Foreskin keratinocyte (primary cell): ENCODE measurements at places on chromosomes 5 and 9.
A peak's percentile ranks its signal among the peaks of the same experiment; 100 is the strongest.

DNA sequence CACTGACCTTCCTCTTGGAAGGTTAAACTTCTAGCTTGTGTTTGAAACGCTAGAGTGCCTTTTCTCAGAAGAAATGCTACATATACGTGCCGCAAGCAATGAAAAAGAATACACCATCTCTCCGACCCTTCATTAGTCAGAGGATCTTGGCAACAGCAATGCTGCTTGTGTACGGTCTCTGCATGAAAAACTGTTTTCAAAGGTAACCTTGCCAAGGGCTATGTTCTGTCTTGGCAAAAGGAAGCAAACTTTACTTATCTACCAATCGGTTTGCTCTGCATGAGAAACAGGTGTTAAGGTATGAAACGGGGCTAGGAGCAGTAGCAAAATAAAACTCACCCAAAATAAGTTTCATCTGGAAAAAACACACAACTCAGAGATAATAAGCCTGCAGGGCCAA, 297.8 kb downstream of the FBXL17 start:
- peak; percentile 5 for DNase-seq

DNA sequence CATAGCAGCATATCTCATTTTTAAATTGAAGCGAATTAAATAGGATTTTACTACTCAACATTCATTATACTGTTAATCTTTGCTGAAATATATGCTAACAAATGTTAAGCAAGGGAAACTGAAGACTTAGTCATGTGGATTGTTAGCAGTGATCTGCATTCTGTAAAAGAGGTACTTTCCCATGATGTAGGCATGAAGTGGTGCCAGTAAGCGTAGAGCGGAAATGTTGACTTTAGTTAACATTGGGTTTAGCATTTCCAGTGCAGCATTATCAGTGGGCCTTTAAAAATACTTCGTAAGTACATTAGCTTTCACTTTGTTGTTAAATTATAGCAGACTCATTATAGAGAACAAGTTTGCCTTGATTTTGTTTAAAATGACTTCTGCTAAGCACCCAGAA, 130.3 kb downstream of the CDC42SE2 start:
- DNase-seq: no peak

- DNase-seq: no peak
These were observed 44.2 kb upstream of the TENT2 start for GRCh38 chr5:79567926-79568549.

GRCh38 chr5:137405393-137405792, 93.7 kb downstream of the SPOCK1 start:
- DNase-seq: no peak

- DNase-seq: no peak
These were observed 18.6 kb upstream of the AGXT2 start for GRCh38 chr5:35066260-35066795.

DNA sequence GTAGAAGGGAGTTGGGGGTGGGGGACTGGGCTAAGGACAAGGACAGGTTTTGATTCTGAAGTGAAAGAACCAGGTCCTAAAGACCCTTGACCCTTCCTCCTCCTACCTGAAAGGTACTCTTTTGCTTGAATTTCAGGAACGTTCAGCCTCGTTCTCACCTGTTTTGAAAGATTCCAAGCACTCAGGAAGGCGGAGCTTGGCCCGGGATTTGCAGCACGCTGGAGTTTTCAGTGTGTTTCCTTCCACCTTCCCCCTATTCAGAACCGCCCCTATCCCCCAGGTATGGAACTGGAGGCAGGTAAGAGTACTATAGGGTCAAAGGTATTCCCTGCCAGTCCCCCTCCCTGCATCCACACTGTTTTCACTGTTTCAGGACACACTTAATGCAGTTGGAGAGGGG, 7.1 kb downstream of the EGR1 start:
- no peak for DNase-seq

- no peak for DNase-seq
These were observed 587.8 kb downstream of the PSAT1 start for GRCh38 chr9:78884611-78885150.

DNA sequence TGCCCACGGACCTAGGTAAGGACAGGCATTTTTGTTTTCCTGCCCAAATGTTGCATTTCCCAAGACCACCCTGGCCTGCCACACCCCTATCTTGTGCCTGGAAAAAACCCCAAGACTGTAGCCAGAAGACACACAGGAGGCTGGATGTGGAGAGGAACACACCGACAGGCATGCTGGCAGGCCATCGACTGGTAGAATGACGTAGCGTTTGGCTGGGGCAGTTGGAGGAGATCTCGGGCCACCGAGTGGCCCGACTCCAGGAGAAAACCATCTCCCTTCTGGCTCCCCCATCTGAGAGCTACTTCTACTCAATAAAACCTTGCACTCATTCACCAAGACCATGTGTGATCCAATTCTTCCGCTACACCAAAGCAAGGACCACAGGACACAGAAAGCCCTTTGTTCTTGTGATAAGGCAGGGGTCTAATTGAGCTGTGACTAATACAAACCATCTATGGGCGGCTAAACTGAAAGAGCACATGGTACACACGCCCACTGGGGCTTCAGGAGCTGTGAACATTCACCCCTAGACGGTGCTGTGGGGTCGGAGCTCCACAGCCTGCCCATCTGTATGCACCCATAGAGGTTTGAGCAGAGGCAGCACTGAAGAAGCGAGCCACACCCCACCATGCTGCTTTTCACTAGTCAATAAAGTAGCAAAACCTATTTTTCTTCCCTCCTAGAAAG, 38.9 kb upstream of the N4BP3 start:
- no peak for DNase-seq

DNA sequence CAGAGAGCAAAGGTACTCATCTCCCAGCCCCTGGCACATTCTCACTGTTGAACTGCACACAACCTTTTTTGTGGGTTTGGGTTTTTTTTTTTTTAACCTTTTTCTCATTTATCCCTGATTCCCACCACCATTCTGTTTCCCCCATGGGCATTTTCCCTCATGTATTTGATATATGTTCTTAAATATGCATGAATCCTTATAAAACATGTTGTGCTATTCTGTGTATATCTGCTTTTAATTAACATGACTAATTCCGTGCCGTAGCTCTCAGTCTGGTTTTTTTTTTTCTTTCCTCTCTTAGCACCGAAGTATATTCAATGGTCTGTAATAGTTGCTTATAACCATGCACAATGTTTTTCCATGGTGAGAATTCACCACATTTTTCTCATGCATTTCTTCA, 204.5 kb downstream of the RGS3 start:
- DNase-seq: no peak

DNA sequence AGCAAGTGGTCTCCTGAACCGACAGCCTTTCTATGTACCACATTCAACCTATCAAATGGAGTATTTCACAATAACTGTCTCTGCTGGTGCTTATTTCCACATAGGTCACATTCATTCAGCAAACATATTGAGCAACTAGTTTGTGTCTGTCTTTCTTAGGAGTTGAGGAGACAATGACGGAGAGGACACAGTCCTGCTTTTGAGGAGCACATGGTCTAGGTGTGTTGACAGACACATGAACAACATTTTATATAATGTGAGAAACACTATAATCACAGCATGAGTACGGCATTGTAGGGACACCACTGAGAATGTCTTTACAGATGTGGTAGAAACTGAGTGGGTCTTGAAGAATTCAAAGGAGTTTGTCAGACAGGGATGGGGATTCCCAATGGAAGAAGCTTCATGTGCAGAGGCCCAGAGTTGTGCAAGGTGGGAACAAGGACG, 28.5 kb downstream of the NFIL3 start:
- DNase-seq: peak; percentile 33

- DNase-seq: no peak
These were observed 981.9 kb upstream of the DMAC1 start for GRCh38 chr9:8781458-8781857.

DNA sequence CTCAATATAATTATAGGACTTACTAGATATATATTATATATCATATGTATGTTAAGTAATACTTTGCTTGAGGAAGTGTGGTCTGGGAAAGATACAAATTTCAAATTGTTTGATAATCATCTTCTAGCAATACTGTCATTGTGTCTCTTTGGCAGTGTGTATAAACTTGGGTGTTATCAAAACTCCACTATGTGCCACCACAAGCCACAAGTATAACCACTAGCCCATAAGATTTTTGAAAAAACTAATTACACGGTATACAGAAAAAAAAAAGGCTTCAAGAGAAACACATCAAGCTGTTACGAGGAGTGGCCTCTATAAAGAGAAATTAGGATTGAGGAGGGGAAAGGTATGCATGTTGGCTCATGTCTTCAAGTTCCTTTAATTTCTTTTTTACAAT, 44.7 kb upstream of the PCSK5 start:
- DNase-seq: no peak

DNA sequence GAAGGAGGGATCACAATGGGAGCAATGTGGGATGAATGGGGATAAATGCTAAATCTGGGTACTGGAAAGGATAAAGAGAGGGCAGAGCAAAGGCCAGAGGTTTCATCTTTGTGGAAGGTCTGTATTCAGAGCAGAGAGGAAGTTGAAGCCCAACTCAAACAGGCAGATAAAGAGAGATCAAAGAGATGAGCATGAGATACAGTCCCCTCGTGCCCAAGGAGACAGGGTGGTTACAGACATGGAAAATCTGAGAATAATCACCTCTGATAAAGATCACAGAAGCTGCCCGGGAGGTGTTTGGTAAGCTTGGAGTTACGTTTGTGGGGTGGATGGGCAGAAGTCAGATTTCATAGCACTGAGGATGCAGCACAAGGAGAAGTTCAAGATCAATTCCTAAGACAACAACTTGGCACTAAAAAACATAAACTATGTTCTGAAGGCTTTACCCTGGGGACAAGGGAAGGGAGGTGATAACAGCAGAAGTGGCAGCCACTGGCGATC, 459 bp upstream of the ERAP2 start:
- DNase-seq: no peak

DNA sequence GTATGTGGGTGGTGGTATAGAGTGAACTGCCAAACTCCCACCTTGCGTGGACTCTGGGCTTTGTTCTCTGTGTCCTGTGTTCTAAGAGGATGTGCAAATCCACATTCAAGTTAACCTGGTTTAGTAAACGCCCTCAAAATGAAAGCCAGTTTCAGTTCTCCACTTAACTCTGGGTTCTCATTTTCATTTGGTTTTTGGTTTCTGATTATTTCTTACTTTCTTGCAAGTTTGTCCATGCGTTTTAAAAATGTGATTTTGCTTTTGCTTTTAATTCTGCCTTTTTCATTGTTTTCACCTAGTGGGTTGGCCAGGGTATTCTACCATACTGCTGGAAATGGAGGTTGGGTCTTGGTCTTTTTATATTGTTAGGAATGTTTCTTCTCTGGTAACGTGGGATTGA, 38.2 kb downstream of the GALNT10 start:
- no peak for DNase-seq

DNA sequence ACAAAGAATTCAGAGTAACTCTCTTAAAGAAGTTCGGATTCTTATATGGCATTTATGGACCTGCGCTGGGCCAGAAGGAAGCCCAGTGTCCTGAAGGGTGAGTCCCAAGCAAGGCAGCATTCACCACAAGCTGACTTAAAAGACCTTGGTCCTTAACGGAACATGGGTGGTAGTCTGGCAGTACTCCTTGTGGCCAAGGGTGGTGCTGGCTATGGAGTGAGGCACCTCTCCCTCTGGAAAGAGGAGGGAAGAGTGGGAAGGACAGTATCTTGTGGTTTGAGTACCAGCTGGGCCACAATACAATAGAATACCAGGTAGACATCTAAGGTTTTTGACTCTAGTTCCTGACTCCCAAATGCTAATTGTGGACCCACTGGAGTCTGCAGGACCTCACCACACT, 425.7 kb upstream of the CYLC2 start:
- no peak for DNase-seq

GRCh38 chr5:33867241-33867640, 24.5 kb downstream of the ADAMTS12 start:
- DNase-seq: no peak

GRCh38 chr9:103721056-103721455, 373.1 kb upstream of the SMC2 start:
- no peak for DNase-seq

GRCh38 chr5:95988877-95989276, 27.2 kb upstream of the ELL2 start:
- DNase-seq: no peak

DNA sequence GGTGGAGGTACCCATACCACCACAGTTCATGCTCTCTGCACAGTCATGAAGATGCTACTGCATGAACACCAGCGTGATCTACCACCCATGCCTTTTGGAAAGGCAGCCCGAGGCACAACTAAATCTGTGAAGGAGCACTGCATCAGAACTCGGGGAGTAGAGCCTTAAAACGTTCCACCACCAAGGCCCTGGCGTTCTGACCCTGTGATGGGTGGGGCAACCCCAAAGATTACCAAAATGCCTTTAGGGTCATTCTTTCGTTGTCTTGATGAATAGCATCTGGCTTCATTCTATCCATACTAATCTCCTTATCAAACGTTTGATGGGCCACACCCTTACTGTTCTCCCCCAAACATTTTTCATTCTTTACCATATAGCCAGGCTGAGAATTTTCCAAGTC, 97.9 kb downstream of the ADAMTS6 start:
- DNase-seq: no peak

DNA sequence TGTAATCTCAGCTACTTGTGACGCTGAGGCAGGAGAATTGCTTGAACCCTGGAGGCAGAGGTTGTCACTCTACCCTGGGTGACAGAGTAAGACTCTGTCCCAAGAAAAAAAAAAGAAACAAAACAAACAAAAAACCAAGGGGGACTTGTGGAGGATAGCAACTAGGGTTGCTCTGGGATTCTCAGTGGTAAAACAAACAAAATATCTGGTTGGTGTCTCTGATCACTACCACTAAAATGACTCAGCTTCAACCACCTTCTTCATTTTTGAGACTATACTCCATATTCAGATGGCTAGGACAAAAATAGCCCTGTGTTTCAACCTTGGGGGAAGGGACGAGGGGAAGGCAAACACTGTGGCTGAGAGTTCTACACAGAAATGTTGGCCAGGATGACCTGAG, 110.3 kb downstream of the ARRDC3 start:
- no peak for DNase-seq

GRCh38 chr9:97721396-97721795, 24.3 kb upstream of the XPA start:
- no peak for DNase-seq

DNA sequence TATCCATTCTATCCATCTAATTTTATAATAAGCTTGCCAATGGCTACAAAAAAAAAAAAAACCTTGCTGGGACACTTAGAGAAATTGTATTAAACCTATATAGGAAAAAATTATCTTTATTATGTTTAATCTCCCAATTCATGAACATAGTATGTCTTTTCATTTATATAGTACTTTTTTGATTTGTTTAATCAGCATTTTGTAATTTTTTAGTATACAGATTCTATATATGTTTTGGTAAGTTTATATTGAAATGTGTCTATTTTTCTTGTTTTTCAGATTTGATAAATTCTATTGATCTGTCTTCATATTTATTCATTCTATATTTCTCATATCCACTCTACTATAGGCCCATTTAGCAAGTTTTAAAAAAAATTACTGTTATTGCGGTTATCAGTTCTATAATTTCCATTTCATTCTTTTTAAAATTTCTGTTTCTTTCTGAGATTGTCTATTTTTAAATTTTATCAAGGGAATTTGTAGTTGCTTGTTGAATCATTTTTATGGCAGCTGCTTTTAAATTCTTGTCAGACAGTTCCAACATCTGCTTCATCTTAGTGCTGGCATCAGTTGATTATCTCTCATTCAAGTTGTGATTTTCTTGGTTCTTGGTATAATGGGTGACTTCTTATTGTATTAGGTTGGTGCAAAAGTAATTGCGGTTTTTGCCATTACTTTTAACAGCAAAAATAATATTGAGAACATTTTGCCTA, 170.1 kb upstream of the S1PR3 start:
- DNase-seq: no peak

GRCh38 chr5:82596451-82596850, 318.3 kb upstream of the RPS23 start:
- DNase-seq: no peak
